ENCODE measurements at places on chromosomes 13 and 19.

GRCh38 chr19:33704271-33704670, 82.5 kb downstream of the CHST8 start:
- no peak for DNase-seq

- DNase-seq, result no peak
Observed at GRCh38 chr19:13979244-13979615, 26.9 kb downstream of the RFX1 start.

- DNase-seq, result no peak
Observed at GRCh38 chr13:43307921-43308433, 284.6 kb downstream of the DNAJC15 start.

DNA sequence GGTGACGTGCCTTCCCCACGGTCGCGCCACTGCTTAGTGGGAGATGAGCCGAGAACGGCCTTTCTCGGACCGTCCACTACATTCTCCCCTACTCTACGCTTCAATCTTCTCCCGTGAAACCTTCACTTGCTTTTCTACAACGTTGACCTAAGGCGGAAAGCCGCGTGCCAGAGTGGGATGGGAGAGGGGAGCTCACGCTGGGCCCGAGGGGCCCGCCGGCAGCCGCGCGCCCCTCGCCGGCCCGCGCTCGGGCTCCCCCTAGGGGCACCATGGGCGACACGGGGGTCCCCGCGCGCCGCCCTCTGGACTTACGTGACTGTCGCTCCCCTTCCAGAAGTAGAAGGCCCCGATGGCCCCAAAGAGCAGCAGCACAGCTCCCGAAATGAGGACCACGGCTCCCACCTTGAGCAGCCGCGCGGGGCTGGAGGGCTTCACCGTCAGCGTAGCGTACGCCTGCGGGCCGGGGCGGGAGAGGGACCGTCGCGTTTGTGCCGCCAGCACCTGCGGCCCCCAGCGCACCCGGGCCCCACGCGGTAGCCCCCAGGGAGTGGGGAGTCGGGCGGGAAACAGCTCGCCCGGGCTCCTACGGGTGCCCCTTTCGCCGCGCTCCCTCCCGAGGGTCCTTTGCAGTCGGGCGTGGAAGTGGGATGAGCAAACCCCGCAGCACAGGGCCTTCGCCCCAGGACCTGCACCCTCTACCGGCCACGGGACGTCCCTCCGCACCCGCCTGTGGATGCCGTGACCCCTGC, 727 bp downstream of the CNMD start:
- no peak for DNase-seq

DNA sequence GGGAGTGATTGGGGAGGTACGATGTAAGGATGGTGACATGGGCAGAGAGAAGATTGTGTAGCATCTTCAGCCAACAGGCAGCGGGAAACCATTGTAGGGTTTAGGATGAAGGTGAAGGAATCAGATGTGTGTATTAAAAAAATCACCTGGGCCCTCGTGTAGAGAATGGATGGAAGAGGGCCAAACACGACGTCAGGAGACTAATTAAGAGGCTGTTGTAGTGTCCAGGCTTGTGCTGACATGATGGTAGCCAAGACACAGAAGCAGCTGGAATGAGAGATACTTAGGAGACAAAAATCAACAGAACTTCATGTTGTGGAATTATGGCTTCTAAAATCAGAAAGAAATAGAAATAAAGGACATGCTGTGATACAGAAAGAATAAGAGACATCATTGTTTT, 41.2 kb upstream of the ARGLU1 start:
- DNase-seq, result no peak

DNA sequence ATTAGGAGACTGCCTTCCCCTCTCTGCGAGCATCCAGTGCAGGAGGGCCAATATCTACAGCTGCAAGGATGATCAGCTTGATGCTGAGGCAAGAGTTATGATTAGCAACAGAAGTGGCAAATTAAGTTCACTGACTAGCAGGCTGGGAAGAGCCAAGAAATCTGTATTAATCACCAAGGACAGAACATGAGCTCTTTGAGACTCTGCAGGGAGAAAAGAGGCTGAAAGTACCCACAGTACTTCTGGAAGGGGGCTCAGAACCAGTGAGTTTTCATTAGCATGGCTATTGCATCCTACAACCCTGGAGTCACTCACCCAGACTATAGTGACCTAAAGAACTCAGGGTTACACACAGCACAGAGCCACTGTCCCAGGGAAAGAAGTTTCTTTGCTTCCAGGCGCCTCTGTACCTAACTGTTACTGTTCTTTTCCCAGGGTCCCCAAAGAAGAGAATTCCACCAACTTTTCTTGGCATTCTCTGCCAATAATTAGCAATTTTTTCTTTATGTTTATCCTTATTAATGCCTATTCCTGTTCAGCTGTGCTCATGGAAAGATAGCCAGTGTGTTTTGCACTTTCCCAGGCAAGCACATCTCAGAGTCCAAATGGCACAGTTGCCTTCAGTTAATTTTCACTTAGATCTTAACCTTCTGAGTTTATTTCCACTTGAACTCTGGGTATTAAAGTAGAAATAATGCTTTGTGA, 25.8 kb upstream of the MEDAG start:
- no peak for DNase-seq

DNA sequence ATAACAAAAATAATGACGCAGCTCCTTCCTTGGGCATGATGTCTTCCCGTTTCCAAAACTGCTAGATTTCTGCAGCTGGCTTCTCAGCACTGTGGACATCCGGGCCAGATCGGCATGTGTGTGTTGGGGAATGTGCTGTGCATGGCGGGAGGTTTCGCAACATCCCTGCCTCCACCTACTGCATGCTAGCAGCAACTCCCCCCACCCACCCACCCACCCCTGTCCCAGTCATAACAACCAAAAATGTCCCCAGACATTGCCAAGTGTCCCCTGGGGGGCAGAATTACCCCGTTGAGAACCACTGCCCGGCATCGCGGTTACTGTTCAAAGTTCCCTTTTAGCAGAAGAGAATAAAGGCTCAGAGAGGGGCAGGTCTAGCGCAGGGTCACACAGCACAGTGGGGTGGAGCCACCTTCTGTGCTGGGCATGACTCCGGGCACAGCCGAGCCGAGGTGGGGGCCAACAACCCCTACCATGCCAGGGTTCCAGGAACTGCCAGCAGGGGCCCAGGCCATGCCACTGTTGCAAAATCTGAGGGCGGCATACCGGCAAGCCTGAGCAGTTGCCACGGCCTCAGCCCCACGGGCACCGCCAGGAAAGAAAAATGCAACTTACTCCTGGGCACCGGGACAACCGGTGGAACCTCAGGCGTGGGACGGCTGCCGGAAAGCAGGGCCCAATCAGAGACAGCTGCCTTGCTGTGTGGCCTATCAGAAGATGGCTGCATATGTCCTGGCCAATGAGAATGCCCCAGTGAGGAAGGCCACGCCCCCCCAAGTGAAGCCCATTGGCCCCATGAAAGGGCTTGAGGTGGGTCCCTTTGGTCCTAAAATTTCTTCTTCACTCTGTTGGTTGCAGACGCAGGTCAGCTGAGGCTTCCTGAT, 22.5 kb upstream of the NFIC start:
- DNase-seq, result no peak

- DNase-seq, result no peak
Observed at GRCh38 chr13:30415430-30416030, 6.8 kb upstream of the UBE2L5 start.

DNA sequence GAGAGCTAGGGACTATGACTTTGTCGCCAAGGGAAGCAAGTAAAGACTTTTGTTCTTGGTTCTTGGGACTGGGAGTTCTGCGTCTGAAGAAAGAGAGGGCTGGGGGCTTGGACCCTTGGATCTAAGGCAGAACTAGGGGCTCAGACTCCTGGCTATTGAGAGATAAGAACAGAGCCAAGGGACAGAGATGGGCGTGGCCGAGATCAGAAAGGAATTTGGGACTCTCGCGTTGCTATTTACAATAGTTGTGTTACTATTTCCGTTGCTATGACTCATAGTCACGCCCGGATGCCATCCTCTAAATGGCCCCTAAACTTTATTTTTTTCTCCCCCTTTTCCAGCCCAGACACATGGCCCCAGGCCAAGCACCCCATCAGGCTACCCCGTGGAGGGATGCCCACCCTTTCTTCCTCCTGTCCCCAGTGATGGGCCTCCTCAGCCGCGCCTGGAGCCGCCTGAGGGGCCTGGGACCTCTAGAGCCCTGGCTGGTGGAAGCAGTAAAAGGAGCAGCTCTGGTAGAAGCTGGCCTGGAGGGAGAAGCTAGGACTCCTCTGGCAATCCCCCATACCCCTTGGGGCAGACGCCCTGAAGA, 759 bp downstream of the PPP1R15A start:
- DNase-seq, result peak; percentile 66

GRCh38 chr13:40375489-40376171, 290.8 kb downstream of the FOXO1 start:
- no peak for DNase-seq

- DNase-seq, result no peak
Observed at GRCh38 chr13:30810261-30810701, 74.9 kb downstream of the ALOX5AP start.

DNA sequence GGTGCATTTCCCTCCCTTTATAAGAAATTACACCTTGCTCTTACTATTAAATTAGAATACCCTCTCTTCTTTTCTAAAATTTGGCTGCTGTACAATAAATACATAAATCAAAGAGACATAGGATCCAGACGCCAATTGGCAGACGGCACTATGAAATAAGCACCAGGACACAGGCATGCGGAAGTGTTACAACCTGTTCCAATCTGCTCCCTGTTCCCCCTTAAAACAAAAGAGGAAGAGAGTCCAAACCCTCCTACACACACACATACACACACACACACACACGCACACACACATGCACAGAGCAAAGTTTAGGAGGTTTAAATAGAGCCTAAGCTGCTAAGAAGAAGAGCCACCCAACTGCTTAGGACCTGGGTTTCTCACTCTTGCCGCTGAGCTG, 75.6 kb upstream of the ZNF507 start:
- no peak for DNase-seq

GRCh38 chr19:11736696-11737095, 2.0 kb downstream of the ZNF823 start:
- no peak for DNase-seq

DNA sequence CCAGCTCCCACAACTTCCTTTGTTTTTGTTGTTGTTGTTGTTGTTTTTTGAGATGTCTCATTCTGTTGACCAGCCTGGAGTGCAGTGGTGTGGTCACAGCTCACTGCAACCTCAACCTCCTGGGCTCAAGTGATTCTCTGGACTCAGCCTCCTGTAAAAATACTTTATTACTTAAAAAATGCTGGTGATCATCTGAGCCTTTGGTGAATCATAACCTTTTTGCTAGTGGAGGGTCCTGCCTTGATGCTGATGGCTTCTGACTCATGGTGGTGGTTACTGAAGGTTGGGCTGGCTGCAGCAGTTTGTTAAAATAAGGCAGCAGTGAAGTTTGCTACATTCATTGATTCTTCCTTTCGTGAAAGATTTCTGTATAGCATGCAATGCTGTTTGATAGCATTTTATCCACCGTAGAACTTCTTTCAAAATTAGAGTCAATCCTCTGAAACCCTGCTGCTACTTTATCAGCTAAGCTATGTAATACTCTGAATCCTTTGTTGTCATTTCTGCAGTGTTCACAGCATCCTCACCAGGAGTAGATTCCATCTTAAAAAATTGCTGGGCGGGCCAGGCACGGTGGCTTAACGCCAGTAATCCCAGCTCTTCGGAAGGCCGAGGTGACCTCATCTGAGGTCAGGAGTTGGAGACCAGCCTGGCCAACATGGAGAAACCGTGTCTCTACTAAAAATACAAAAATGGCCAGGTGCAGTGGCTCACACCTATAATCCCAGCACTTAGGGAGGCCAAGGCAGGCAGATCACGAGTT, 18.0 kb downstream of the ARHGAP35 start:
- DNase-seq, result no peak

- DNase-seq, result peak; percentile 61
Observed at GRCh38 chr19:49097453-49098288, 12.4 kb downstream of the SNRNP70 start.

DNA sequence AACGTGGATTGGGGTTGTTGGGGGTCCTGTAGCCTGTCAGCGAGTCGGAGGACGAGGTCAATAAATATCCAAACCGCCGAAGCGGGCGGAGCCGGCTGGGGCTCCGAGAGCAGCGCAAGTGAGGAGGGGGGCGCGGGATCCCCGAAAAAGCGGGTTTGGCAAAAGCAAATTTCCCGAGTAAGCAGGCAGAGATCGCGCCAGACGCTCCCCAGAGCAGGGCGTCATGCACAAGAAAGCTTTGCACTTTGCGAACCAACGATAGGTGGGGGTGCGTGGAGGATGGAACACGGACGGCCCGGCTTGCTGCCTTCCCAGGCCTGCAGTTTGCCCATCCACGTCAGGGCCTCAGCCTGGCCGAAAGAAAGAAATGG, 754 bp upstream of the SIX5 start:
- DNase-seq, result no peak

DNA sequence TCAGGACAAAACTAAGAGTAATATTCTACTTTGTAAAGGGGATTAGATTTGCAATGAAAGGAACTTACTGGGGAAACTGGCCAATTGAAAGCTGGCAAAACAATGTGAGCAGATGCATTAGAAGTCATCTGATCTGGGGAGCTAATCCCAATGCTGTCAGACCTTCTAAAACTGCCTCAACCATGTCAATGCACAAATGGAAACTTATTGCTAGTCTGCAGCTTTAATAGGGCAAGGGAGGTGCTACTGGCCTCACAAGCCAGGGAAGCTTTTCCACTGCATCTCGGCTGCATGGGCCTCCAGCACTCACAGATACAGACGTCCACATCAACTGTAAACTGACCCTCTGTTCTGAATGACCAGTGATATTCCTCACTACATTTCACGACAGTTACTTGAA, 154.2 kb downstream of the LHFPL6 start:
- no peak for DNase-seq

- DNase-seq, result no peak
Observed at GRCh38 chr19:38310986-38311385, 4.8 kb downstream of the YIF1B start.

GRCh38 chr19:46985542-46986415, 33.9 kb upstream of the NPAS1 start:
- no peak for DNase-seq

GRCh38 chr19:28509079-28509895, 703.7 kb downstream of the UQCRFS1 start:
- no peak for DNase-seq

GRCh38 chr19:6055013-6055795, 55.1 kb downstream of the RFX2 start:
- DNase-seq, result no peak

DNA sequence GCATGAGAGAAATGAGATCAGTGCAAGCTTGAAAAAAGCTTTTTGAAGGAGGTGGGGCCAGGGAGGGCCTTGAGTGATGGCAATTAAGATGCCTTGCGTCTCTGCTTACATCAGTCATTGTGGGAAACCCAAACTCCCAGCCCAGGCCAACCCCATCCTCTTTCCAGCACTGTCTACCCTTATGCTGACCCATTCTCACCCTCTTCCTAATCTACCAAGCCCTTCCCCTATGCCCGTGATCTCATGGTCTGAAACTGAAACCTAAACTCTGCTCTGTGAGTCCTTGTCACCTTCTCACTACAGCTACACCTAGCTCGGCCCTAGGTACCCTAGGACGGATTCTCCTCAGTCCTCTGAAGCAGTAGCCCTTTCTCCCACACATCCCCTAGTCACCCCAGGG, 36.0 kb upstream of the SERP2 start:
- DNase-seq, result no peak

Measured in 8988T (cell line).